NCI-H526 (cell line): ENCODE measurements at places on chromosomes 2 and 18.
A peak's percentile ranks its signal among the peaks of the same experiment; 100 is the strongest.

DNA sequence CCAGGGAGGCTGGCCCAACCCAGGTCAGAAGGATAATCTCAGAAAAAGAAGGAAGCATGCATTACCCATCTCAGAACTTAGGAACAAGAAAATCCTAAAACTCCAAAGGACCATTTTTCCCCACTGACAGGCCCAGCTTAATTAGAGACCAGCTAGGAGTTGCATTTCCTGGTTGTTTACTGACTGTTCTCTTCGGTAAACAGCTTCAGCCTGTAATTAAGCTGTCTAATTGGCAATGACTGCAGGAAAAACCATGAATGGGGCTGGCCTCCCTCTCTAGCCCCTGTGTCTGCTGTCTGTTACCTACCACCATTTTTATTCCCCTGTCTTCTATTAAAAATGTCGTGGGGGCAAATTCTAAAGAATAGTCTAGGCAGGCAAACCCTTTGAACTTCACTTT is 146.5 kb downstream of the AGAP1 start:
- no peak for DNase-seq

GRCh38 chr2:162243294-162243693 is at the start of gene FAP:
Gene FAP, minus strand, starts transcription at chr2:162243445. Its CDS starts 118 bp downstream, at chr2:162243327.
- DNase-seq: no peak

- no peak for DNase-seq
Measured at GRCh38 chr2:152483276-152484063, 148.5 kb downstream of the FMNL2 start.

DNA sequence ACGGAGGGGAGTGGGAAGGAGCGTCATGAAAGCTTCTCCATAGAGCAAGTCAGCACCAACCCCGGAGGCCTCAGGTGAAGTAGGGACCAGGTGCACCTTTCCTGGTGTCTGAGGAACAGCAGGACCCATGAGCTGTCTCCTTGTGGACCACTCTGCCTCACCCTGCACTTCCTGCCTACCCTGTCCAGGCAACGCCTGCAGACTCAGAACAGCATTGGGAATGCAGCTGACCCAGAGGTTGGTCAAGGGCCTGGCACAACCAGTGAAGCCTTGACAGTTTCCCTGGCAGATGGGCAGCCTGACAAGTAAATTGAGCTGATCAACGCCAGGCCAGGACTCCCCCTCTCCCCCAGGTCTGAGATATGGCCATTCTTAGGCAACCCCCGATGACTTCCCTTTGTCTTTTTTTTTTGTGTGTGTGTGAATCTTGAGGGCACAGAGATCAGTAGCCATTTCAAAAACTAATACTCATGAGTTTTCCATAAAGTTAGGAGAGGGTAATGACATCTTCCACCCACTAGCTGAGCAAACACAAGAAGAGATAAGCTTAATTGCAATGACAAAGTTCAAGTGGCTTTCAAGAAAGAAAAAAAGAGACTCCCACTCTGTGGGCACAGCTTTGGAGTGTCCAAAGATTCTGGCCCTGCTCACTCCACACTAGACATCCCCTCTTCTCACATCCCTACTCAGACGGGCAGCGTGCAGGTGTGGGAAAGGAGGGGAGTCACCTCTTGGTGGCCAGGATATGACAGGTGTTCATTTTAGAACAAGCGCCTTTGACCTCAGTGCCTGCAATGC is 3.5 kb upstream of the FABP1 start:
- DNase-seq: no peak

DNA sequence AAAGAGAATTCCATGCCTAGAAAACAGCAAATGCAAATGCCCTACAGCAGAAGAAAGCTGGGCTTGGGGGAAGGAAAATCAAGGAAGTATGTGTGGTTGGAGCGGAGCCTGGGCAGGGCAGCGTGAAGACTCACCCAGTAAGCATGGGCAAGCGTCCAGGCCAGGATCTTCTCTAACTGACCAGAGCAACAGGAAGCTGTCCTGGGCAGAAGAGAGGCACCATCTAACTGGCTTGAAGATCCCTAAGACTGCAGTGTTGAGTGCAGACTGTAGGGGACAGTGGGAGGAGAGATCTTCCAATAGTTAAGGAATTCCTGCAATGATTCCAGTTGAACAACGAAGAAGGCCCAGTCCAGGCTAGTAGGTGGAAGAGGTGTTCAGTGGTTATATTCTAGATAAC is 57.9 kb downstream of the NXPH2 start:
- DNase-seq: no peak

GRCh38 chr2:67701011-67701410 is 303.9 kb downstream of the ETAA1 start:
- no peak for DNase-seq

DNA sequence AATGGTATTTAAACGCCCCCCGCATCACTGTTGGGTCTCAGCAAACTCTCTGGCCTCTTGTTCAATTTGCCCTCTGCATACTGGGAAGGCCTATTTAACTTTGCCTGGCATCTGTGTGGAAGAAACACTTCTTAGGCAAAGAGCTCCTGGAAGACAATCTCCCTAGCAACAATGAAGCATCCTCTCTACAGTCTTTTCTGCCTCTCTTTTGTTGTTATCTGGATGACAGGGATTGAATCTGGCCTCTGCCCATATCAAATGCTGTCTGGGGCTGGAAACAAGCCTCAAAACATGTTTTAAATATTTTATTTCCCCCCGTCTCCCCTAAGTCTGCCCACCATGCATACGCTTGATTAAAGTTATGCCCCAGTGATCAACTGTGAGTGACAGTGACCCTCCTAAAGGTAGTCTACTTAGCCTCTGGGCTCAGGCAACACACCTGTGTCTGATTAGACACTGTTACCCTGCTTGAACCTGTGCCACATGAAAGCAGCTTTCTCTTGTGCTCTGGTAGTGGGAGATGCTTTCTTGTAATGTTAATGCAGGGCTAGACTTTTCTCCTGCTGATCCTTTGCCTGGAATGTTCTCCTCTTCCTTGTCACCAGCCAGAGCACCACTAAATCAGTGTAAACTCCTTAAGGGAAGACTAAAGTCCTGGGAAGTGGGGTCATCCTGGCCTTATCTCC is 34.9 kb downstream of the CDC42EP3 start:
- no peak for DNase-seq

GRCh38 chr2:68342470-68342869 is 22.6 kb upstream of the PLEK start:
- DNase-seq: no peak

DNA sequence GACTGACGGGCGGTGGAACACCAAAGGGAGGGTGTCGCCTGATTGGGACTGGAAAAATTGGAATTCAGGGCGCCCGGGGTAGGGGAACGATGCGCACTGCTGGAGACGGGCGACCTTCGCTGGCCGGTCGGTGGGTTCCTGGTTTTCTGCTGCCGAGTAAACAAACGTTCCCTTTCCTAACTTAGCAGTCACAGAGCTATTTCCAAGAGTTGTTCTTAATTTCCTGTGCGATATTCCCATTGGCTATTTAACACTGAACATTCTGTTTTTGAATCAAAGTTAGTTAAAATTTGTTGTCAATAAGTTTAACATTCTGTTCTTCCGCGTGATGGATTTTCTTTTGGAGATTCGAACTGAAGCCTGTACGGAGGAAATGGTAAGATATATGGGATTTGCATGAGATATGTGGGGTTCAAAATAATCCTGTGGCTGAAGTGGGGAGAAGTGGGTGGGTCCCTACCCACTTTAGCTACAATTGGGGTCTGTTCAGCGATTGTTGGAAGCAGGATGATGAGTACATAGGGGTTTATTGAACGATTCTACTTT is 862 bp downstream of the C18orf54 start:
- DNase-seq: no peak

DNA sequence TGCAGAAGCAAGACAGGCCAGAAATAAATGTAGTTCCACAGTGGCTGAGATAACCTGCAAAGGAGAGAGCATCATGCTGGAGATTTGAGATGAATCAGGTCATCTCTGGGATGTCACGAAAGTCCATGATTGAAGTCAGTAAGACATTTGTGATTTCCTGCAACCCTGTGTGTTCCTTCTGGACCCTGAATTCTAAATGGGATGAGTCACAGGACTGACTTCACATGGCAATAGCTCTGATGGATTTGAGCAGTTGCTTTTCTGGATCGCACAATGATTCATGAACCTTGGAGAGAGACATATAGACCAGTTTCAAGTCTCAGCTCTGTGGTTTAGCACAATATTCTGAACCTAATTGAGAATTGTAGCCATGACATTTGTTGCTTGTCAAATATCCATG is 102.9 kb downstream of the TSN start:
- DNase-seq: no peak

- DNase-seq: no peak
Measured at GRCh38 chr2:124382067-124382618, 357.1 kb downstream of the CNTNAP5 start.

GRCh38 chr2:19538411-19538963 is 180.1 kb upstream of the OSR1 start:
- DNase-seq: no peak

DNA sequence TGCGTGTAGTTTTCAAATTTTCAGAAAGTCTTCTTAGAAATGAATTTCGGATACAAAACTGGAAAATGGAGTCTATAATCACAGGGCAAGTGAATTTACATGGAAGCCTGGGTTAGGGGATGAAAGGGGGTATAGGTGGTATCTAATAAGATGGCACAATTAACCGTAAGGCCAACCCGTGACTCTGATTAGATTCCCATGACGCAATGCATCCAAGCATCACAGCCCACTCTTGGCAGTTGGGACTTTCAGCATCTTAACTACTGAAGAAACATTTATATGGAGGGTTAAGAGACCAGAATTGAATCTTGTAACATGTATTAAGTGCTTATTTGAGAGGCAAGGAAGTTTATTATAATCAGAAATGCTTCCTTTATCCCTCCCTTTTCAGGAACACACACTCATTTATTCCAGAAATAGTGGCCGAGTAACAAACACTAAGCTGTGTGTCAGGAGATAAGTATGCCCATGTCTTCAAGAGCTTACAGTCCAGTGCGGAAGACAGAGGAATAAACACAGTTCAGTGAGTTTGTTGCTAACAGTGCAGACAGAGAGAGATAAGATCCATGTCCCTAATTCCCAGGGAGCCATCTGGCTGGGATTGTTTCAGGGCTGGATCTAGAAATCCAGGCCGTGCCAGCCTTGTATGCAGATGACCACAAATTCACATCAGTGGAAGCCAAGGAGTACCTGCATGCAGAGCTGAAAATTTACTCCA is 151.2 kb downstream of the ANTXR1 start:
- no peak for DNase-seq

DNA sequence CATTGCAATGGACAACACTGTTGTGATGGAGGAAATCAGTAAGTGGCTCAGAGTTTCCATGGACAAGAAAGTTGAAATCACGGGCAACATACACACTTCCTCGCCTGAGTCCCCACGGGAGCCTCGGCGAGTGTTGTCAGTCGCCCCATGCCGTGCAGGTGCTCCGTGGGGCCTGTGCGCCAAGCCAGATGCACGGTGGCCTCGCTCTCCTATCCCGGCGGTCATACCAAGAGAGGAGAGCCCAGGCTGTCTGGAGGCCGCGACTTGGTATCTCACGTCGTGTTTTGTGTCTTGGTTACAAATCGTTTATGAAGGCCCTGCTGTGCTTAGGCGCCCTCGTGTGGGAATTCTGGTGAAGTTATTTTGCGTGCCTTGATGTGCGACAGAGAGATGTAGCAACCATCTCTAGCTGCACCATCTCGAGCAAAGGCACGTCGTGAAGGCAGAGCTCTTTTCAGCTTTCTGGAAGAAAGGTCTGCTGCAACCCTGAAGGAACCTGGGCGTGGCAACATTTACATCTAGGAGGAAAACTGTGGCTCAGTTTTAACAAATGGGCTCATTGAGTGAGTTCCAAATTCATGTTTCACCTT is 21.8 kb downstream of the ATG4B start:
- DNase-seq: peak; percentile 61

- no peak for DNase-seq
Measured at GRCh38 chr2:240205348-240205747, 64.9 kb upstream of the OTOS start.

DNA sequence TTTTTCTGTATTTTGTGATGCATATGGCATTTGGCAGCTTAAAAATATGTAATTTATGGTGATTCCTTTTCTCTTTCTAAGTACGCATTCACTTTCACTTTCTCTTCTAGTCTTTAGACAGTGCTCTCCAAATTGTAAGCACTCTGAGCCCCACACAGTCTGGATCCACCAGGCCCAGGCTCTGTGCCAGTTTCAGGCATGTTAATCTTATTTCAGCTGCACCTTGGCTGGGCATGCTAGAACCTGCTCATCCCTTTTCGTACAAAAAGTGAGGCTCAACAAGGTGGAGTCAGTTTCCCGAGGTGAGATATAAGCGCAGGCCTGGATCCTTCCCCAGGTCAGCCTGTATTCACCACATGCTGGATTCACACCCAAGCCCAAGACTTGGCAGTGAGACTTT is 203.9 kb downstream of the MTX2 start:
- DNase-seq: peak; percentile 29

GRCh38 chr2:126797622-126798275 is 100.9 kb upstream of the TEX51 start:
- no peak for DNase-seq

DNA sequence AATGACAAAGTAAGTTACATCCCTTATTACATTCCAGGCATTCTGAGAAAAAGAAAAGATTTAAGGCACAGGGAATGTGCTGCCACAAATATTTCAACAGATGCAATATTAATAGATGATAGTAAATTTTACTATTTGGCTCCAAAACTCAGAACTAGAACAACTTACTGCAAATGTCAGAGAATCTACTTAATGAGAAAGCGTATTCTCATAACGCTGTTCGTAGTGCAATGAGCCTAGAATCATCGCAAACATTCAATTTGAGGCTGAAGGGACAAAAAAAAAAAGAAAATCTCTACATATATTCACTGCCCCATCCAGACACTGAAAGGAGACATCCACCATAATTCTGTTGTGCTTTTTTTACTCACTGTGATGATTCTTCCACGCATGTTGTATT is 272.1 kb upstream of the DOK6 start:
- DNase-seq: no peak

GRCh38 chr18:76497021-76497420 is 2.0 kb upstream of the ZNF516 start:
- DNase-seq: no peak

DNA sequence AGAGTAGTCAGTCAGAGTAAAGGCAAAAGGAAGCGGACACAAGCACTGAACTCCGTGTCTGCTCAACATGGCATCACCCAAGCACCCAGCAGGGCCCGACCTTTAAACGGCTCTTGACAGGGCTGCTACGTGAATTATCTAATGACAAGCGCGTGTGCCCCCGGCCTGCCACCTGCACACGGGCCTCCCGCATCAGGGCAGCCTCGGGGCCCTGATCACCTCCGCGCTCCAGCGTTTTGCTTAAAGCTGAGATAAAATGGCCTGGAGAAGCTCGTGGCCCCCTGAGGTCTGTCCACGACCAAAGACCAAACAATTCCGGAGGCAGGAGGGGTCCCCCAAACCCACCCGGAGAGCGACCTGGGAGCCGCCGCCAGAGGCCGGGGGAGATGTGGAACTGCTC is 376 bp downstream of the NDUFA10 start:
- peak; percentile 39 for DNase-seq

DNA sequence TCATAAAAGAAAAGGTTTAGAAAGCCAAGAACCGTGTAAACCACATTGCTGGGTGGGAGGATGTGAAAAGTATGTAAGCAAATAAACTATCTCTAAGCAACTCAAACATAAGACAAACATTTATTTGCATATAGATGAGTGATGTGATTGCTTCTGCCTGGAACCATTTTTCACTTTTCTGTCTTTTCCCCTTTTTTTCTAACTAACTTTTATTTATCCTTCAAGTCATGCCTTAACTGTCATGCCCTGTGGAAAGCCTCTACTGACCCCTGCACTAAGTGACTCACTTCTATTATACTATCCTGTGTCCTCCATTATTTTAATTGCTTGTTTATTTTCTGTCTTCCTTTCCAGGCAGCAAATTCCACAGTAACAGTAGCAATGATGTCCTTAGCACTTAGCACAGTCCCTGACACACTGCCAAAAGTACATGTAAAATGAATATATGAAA is 87.5 kb upstream of the CTAGE1 start:
- DNase-seq: no peak

GRCh38 chr18:48649231-48649630 is 110.4 kb downstream of the CTIF start:
- DNase-seq: no peak
